Cardiac fibroblast (primary cell): ENCODE measurements at places on chromosomes 5 and 9.
A peak's percentile ranks its signal among the peaks of the same experiment; 100 is the strongest.

- no peak for DNase-seq
Observed at GRCh38 chr9:127095411-127095810, 27.0 kb downstream of the ANGPTL2 start.

DNA sequence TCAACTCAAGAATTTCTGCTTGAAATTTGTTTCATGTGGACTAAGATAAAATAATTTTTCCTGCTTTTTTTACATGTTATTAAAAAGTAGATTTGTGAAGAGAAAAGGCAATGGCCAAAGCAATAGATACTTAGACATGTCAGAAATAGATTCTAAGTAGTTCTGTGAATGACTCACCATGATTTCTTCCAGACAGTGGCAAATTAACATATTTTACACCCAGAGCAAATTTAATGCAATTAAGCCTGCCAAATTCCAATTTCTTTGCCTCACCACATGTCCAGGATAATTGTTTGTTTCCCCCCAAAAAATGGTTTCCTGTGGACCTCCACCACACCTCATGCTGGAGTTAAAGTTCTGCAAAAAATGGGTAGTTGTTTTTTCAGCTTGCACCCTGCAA is 651.4 kb downstream of the CETN3 start:
- DNase-seq = no peak

GRCh38 chr9:120937596-120937995 is 11.0 kb upstream of the TRAF1 start:
- peak; percentile 21 for DNase-seq

DNA sequence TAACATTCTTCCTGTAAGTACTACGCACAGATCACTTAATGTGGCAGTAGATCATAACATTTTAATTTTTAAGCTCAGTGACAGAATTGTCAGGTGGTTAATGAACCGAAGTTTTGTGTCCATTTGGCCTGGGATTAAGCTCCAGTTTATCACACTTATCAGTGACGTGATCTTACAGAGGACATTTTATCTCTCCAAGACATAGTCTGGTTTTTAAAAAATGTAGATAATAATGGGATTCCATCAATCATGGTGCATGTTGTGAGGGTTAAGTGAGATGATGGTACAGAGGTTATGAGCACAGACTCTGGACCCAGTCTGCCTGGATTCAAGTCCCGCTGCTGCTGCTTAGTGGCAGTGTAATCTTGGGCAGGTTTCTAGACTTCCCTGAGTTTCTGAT is 66.0 kb upstream of the ZFAND5 start:
- no peak for DNase-seq

GRCh38 chr5:56257010-56257409 is 23.9 kb upstream of the ANKRD55 start:
- DNase-seq = no peak

DNA sequence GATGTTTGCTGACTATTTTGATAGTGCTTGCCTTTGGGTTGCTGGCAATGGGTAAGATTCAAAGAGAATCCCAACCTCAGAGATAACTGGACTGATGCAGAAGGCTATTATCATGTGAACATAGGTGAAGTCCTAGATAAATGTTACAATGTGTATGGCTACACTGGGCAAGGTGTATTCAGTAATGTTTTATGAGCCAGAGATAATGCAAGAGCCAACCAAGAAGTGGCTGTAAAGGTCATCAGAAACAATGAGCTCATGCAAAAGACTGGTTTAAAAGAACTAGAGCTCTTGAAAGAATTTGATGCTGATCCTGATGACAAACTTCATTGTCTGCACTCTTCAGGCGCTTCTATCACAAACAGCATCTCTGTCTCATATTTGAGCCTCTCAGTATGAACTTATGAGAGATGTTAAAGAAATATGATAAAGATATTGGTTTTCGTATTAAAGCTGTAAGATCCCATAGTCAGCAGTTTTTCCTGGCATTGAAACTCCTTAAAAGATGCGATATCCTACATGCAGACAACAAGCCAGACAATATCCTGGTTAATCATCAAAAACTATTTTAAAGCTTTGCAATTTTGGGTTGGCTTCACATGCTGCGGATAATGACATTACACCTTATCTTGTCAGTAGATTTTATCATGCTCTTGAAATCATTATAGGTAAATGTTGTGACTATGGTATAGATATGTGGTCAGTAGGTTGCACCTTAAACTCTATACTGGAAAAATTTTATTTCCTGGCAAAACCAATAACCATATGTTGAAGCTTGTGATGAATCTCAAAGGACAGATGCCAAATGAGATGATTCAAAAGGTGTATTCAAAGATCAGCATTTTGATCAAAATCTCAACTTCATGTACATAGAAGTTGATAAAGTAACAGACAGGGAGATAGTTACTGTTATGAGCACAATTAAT is 41.9 kb upstream of the TNFSF15 start:
- no peak for DNase-seq

- DNase-seq = peak; percentile 81
Observed at GRCh38 chr9:124342776-124343485, 72.3 kb downstream of the PSMB7 start.

DNA sequence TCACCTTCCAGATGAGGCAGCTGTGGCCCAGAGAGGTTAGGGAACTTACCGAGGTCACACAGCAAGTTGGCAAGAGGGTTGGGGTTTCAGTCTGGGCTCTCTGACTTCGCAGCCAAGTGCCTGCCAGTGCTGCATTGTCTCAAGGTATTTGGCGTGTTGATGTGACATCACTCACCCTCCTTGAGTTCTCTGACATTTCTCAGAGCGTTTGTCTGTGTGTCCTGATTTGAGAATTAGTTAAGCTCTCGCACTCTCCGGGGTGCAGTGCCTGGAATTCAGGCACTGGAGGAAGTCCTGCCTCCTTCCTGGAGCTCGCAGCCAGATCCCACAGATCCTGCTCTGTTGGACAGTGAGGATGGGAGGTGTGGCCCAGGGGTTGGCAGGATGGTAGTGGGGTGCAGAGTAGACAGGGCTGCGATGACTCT is 25.7 kb downstream of the WWC1 start:
- DNase-seq = no peak

- no peak for DNase-seq
Observed at GRCh38 chr9:26768145-26768544, 124.5 kb downstream of the CAAP1 start.

- DNase-seq = peak; percentile 40
Observed at GRCh38 chr9:16540743-16541613, 329.5 kb downstream of the BNC2 start.

DNA sequence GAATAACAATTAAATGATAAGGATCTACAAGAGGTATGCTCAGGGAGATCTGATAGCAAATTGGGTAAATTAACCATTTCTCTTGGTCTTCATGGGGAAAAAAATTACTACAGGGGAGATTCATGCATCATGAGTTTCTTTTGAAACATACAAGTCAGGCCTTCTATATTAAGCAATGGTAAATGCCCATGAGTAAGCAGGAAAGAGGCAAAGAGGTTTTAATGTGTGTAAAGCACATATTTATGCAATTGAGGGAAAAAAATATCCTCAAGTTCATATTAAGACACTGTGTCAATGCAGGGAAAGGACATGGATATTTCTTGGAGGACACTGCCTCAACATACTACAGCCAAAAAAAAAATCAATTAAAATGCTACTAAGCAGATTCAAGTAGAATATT is 73.4 kb upstream of the NR4A3 start:
- peak; percentile 55 for DNase-seq

- DNase-seq = peak; percentile 56
Observed at GRCh38 chr9:90142580-90142979, 500.0 kb downstream of the DIRAS2 start.

GRCh38 chr9:131405858-131406537 is 12.1 kb downstream of the PRRC2B start:
- DNase-seq = no peak

- DNase-seq = peak; percentile 1
Observed at GRCh38 chr5:103561685-103562452, 720 bp downstream of the NUDT12 start.

GRCh38 chr5:27466959-27467358 is 428.6 kb upstream of the CDH9 start:
- DNase-seq = no peak

DNA sequence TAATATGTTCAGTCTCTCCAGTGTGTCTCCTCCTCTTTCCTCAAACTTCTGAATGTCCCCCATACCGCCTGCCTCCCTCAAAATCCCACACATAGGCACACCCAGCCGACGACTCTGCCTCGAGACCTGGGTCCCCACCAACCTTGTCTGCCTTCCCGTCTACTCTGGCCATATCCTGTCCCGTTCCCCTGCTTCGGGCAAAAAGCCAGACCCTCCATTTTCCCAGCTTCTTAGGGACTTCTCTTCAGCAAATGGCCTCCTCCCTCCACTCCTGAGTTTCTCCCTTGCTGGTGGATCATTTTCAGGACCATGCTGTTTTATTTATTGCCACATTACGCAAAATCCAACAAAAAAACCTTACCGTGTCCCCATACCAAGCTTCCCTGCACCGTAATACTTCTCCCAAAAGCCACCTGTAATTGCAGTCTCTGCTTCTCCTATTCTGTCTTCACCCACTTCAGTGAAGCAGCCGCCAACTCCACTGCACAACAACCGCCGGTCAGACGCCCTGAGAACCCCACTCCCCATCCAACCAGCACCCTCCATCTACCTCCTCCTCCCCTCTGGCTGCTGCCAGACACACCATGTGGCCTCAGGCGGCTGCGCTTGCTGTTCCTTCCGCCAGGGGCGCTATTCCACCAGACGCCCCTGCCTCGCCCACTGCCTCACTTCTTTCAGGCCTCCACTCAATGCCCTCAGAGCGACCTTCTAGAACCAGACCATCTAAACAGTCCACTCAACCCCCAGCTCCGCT is 117.0 kb downstream of the TRPM6 start:
- peak; percentile 19 for DNase-seq

GRCh38 chr5:169895926-169896325 is 84.4 kb downstream of the INSYN2B start:
- DNase-seq = peak; percentile 37

- DNase-seq = no peak
Observed at GRCh38 chr5:164319161-164319560, 813.7 kb downstream of the MAT2B start.

DNA sequence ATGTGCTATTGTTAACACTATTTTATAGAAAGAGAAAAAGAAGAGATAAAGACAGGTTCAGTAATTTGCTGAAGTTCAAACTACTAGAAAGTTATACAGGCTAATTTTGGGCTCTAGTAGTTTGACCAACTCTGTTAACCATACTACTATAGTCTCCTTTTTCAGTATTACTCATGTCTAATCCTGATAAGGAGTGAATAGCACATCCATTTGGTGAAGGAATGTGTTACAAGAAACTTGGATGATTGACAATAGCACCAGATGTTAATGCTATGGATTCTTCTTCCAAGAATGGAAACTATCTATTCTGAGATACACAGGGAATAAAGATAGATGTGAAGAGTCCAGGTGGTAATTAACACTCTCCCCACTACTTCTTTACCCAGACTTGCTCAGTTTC is 677.3 kb downstream of the PRELID2 start:
- DNase-seq = peak; percentile 1

- DNase-seq = no peak
Observed at GRCh38 chr5:159211729-159212174, 2.4 kb upstream of the RNF145 start.

- no peak for DNase-seq
Observed at GRCh38 chr5:168481330-168481788, 4.9 kb upstream of the RARS1 start.

DNA sequence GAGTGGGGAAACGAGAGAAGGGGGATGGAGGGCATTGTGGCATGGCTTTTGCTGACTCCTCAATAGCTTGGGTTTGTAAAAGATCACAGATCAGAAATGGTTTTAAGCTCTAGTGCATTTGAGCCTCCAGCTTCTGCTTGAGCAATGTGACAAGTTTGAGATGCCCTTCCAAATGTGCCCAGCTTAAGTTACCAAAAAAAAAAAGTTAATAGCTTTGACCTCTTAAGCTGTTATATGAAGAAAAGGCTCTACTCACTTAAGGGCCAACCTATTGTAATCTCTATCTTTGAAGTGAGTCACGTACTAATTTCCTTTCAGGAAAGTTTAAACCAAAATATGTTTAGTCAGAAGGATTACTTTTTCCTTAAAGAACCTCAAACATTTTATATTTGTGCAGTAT is 428.8 kb upstream of the ACTBL2 start:
- DNase-seq = peak; percentile 16

DNA sequence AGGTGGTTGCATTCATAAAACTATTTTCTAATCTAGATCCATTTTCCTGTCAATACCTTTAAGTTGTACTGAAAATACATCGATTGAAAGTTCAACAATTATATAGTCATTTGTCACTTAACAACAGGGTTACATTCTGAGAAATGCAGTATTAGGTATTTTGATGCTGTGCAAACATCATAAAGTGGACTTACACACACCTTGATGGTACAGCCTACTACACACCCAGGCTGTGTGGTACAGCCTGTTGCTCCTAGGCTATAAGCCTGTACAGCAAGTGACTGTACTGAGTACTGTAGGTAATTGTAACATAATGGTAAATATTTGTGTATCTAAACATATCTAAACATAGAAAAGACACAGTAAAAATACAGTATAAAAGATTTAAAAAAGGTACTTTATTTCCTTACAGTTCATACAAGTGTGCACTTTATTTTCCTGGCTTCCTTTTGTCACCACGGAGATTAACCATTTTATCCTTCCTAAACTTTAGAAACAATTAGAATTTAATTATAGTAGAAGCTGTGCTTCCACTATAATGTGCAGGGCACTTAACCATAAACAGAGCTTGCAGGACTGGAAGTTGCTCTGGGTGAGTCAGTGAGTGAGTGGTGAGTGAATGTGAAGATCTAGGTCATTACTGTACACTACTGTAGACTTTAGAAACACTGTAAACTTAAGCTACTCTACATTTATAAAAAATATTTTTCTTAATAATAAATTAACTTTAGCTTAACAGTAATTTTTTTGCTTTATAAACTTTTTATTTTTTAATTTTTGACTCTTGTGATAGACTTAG is 42.9 kb upstream of the MEF2C start:
- DNase-seq = peak; percentile 39

GRCh38 chr9:124180557-124180956 is 77.2 kb upstream of the NEK6 start:
- DNase-seq = peak; percentile 50

DNA sequence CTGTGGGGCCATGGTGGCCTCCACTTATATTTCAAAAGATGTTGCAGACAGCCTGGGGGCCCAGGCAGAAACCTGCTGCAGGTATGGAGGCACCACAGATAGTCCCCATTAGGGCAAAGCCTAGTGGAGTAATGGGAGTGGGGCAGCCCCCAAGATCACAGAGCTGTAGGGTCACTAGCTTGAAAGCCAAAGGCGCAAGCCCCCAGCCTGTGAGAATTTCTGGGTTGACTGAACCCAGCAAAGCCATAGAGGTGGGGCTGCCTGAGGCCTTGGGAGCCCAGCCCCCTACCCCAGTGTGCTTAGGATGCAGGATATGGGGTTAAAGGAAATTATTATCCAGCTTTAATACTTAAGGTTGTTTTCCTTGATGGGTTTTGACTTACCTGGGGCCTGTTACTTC is 165.3 kb upstream of the FBN2 start:
- no peak for DNase-seq

- peak; percentile 56 for DNase-seq
Observed at GRCh38 chr5:149128023-149128875, 13.0 kb upstream of the ABLIM3 start.
